Mesendoderm (in vitro differentiated cells): ENCODE measurements at places on chromosomes 3 and 15.

GRCh38 chr3:25156626-25157025 lies 271.4 kb upstream of the RARB start:
- peak; percentile 78 for DNase-seq

DNA sequence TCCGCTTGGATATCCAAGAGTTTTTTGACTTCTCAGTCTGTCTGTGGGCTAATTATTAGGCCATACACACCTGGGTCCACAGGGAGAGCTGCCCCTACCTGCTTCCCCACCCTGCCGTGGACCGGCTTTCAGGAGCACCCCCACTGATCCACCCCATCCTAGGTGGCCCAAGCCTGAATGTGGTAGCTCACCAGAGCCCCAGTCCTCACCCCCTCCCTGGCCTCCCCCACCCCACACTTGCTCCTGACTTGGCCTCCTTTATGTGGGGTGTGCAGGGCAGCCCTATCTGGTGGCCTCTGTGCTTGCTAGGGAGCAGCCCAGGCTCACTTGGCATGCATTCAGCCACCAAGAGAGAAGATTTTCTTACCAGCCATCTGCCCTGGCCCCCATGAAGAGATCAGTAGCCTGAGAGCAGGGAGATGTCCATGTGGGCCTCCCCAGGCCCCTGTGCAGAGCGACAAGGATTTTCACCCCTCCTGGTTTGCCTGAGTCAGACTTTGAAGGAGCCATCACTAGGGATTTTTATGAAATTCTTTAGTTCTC lies 11.2 kb downstream of the LRRK1 start:
- DNase-seq = no peak

DNA sequence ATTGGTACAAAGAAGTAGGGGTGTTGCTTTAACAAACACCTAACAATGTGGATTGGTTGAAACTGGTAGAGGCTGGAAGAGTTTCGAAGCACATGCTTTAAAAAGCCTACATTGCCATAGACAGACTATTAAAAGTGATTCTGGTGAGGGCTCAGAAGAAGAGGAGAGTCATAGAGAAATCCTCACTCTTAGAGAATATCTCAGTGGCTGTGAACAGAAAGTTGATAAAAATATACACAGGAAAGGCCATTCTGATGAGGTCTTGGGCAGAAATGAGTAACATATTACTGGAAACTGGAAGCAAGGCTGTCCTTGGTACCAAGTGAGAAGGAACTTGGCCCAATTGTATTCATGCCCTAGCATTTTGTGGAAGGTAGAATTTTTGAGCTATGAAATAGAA lies 173.7 kb upstream of the CRBN start:
- no peak for DNase-seq

GRCh38 chr3:157282261-157283191 lies 122.6 kb upstream of the CCNL1 start:
- DNase-seq = no peak

GRCh38 chr15:80003934-80004472 lies 33.0 kb upstream of the BCL2A1 start:
- DNase-seq = no peak

DNA sequence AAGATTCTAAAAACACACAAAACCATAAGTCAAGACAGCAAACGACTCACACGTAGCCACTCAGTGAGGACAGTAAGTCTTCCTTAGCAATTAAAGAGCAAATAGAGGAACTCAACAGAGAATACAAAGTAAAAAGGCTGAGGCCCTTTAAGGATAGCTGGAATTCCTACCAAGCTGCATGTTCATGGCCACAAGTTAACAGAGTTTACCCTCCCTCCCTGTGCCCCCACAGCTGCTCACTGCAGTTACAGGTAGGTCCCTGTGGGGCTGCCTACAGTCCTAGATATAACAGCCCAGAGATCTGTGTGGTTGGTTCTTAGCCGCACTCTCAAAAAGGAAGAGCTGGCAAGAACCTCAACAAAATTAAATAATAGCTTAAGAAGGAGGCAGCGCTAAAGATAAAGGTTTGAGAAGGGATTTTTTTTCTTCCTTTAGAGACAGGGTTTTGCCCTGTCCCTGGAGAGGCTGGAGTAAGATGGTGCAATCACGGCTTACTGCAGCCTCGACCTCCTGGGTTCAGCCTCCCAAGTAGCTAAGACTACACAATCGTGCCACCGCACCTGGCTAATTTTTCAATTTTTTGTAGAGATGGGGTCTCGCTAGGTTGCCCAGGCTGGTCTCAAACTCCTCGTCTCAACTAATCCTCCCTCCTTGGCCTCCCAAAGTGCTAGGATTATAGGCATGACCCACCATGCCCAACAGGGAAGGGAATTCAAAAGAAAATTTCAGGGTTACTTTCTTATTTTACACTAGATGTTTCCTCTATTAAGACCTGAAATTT lies 19.3 kb downstream of the SFMBT1 start:
- DNase-seq = peak; percentile 74
